T-helper 1 cell (primary cell): ENCODE measurements at places on chromosomes 4 and X.

DNA sequence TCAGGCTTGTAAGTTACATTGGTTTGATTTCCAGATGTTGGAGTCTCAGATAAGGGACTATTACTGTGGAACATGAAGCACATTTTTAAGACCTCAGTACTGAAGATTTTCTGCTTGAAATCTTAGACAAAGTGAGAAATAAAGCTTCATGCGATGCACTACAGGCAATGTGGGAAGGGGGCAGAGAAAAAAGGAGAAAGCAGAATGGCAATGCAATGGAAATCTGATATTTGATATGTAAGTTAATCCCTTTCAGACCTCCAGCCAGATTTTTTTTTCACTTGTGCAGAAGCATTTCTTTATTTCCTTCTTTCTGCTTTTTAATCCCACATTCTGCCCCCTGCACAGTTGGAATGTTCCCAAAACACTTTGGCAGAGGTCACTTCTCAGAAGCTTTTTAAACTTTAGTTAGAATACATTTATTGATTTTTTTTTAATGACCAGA lies 174.3 kb downstream of the ADGRL3 start:
- DNase-seq, result no peak

DNA sequence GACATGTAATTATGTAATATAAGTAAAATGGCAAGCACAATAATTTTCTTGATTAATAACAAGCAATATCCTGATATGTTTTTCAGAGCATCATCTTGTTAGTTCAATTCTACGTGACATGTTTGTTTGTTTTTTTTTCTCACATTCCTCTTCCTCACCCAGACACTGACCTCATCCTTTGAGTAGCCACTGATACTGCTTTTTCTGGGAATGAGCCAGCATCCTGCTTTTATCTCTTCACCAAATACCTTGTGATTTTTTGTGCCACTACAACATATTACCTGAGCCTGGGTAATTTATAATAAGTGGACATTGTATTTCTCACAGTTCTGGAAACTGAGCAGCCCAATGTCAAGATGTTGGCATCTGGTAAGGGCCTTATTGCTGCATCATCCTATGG lies 484.0 kb downstream of the NAF1 start:
- no peak for DNase-seq

GRCh38 chr4:17933126-17933525 lies 88.4 kb downstream of the LCORL start:
- no peak for DNase-seq

- no peak for DNase-seq
These were observed 26.7 kb upstream of the VEGFD start for GRCh38 chrX:15410947-15411346.

GRCh38 chrX:44733931-44734330 lies 109.9 kb upstream of the DUSP21 start:
- DNase-seq, result no peak

- no peak for DNase-seq
These were observed 1.3 kb upstream of the ING2 start for GRCh38 chr4:183503497-183504063.

- DNase-seq, result no peak
These were observed 8.9 kb downstream of the KDR start for GRCh38 chr4:55116450-55116849.

DNA sequence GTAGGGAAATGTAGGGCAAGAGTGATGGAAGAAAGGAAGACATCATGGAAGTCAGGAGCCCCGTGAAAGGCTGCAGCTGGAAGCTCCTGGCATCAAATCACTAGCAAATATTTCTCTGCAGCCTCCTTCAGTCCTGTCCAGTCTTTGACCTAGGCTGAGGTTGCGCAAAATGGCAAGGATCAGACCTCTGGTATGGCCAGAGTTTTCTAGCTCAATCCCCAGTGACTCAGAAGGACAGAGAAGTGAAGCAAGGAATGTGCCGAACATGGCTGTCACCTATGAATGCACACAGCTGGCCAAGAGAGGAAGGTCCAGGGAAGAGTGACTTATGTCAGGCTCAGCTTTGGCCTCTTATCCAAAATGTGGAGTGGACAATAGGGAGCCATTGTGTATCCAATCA lies 71.1 kb upstream of the PHOX2B start:
- no peak for DNase-seq

DNA sequence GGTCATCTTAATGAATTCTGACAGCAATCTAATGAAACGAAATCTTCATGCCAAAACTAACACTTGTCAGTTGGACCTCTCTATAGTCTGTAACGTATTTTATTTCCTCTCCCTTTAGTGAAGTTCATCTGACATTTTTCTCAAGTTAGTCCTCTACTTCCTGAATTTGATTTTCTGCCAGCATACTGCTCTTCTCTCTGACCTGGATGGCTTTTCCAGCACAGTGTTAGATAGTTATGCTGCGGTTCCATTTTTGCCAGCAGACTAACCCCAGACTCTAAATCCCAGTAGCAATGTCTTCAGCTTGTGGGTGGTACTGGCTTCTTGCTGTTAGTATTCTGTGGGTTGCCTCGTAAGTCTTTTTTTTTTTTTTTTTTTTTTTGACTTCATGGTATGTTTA lies 146.7 kb upstream of the VEGFC start:
- DNase-seq, result no peak

GRCh38 chr4:182093935-182094334 lies 149.3 kb upstream of the TENM3 start:
- DNase-seq, result no peak

DNA sequence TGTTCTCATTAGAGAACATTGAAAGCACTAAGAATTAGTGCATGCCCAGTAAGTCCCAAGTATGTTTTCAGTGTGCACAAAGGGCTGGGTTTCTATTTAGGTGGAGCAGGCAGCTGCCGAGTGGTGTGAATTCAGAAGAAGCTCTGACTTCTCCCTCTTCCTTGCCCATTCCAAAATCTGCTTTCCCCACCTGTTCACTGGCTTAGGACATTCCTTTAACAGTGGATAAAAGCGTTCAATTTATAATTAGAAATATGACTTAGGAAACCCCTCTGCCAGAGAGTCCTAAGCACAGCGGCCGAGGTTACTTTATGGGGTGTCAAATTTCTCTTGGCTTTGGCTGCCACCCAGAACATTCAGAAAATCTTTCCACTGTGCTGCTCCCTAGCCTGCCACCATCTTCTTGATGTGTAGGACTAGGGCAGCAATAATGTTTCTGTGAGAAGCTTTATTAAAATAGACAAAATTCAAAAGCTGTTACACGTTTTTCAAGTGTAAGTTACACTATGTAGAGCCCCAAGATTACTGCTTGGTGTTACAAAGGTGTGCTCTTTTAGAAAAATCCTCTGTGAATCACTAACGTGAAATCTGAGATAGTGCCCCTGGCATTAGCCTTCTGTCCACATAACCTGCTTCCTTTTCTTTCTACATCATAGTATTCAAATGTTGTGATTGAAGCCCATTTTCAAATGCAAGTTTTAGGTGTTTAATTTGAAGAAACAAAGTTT lies 191.6 kb upstream of the ANKRD50 start:
- DNase-seq, result no peak

GRCh38 chr4:153602758-153603157 lies 81.3 kb upstream of the TLR2 start:
- no peak for DNase-seq

DNA sequence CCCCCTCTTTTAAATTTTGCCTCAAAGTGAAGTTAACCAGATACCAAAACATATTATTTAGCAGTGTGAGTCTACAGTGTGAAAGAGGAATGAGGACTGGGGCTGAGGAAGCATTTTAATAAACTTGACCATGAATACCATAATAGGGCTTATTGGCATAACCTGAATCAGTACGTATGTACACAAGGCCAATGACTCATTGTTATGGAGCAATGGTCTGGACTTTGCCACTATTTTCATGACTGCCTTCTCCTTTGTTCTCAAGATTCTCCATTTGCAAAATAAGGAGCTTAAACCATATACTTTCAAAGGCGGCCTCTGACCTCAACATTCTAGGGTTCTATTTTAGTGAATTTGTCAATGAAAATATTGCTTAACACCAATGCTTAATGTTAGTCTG lies 102.8 kb upstream of the OR13H1 start:
- no peak for DNase-seq

- DNase-seq, result no peak
These were observed 67.3 kb downstream of the ASB9 start for GRCh38 chrX:15202454-15203177.

DNA sequence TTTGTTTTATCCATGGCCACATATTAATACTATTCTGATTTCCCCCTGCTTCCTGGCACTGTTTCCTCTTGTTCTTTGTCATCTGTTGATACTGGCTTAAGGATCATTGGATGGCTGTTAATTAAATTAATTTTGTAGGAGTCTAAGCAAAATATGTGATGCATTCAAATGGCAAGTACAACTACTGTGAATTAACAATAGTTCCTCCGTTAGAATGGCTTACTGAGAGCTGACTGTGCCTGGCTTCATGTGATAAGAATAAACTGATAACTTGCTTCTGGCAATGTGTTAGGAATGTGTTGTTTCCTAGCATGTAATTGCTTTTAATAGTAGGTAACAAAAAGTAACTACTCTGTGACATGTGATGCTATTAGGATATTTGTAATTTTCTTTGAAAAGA lies 98.5 kb downstream of the RPA4 start:
- DNase-seq, result no peak

GRCh38 chrX:41733939-41734338 lies 10.0 kb downstream of the GPR82 start:
- DNase-seq, result no peak

- no peak for DNase-seq
These were observed 28.6 kb upstream of the DIAPH2 start for GRCh38 chrX:96655947-96656623.

DNA sequence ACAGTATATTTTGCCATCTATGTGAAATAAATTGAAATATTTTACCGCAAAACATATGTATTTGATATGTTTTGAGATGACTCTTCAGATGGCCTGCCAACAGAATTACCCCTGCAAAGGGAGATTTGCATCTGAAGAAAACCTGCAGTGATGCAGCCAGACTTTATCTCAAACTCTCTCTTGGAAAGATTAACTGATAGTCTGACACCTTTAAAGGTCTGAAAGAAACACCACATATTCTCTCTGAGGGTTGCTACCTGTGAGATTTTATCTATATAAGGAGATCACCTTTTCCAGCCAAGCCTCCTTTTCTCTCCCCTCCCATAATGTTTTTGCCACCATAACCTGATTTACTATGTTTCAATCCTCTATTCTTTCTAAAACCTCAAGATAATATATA lies 1106.3 kb upstream of the IGFBP7 start:
- DNase-seq, result no peak

- no peak for DNase-seq
These were observed 1329.2 kb upstream of the PCDH7 start for GRCh38 chr4:29390921-29391320.

- no peak for DNase-seq
These were observed 23.2 kb upstream of the SORCS2 start for GRCh38 chr4:7169134-7169533.

GRCh38 chrX:15673970-15674369 lies 9.4 kb upstream of the CLTRN start:
- no peak for DNase-seq

GRCh38 chr4:3268395-3269104 lies 19.6 kb downstream of the MSANTD1 start:
- DNase-seq, result no peak

DNA sequence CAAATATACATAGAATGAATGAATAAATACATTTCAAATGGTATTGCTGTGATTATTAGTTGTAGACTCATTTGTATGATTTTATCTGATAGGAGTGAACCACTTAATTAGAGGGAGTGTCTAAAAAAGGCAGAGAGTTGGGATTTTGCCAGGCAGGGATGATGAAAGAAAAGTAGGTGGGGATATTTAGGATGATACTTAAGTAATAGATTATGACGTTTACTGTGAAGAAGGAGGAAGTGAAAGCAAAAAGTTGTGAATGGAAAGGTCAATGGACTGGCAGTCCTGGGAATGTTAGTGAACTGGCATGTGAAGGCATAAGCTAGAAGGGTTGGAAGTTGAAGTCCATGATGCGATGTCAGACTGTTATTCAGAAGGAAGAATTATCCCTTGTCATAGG lies 917.1 kb downstream of the RAPGEF2 start:
- DNase-seq, result no peak

DNA sequence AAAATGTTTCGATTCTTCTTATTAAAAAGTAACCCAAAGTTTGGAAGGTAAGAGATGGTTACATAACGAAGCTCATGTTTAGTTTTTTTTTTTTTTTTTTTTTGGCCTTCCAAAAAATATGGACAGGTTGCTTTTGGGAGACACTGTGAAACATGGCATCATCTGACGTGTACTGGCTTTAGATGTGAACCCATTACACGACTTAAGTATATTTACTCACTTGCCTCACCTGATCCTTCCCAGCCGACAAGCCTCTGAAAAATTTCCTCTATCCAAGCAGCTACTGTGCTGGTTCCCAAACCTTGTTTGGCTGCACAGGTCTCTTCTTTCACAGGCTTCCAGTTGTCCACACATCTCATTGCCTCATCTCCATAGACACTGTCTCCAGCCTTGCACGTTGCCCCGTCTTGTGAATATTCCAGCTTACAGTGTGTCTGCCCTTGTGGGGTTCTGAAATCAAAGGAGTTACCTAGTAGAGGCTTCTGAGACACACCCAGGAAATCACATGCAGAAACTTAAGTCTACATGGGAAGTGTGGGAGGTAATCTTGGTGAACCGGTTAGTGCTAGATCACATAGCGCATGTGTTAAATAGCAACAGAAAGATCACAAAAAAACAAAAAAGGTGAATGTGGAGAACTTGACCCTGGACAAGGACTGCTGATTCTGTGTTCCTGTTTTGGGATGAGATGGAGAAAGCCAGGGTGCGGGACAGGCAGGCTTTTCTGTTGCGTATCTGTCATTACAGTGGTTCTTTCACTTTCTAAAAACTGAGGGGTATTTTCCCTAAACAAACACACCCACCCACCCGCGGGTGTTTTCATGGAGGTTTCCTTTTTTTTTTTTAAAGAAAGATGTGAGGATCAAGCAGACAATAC lies 328.6 kb downstream of the ARHGAP10 start:
- DNase-seq, result peak; percentile 6

DNA sequence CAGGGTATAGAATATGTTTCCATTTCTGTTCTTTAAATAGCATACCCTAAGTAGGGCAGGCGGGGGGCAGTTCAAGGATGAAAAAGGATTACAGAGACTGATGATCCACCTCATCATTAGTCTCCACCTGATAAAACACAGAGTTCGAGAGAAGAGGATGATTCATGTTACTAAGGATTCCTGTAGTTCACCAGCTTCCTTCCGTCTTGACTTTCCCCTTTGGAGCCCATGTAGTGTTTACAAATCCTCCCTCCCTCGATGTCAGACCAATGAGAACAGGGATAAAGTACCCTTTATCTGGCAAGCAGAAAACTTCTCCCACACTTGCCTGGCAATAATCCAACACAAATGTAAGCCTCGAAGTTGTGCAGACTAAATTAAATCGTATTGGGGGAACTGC lies 526.3 kb upstream of the FAM241A start:
- DNase-seq, result no peak

- no peak for DNase-seq
These were observed 357 bp upstream of the ETNPPL start for GRCh38 chr4:108763226-108763593.

DNA sequence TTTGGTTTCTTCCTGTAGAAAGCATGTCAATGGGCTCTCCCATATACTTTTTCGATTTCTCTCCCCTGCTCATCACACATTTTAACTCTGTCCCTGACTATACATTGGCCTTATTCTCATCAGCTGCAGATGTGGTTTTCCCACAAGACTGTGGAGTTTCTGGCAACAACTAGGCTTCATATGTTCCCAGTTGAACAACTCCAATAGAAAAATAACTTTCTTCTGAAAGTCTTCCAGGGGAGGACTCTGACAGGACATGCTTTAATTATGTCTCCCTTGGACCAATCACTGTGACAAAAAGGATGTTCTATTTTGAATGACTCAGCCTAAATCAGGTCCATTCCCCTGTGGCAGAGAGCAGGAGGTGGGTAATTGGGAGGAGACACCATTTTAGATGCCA lies 28.1 kb downstream of the SPANXC start:
- DNase-seq, result no peak
